ENCODE measurements at places on chromosomes 2 and 18. TPM values are rescaled to one million over a fixed set of nuclear protein-coding genes. Genes with fewer than 3 reads are reported as not detected.

The EEF1B2 gene
- 1,052 TPM for total RNA-seq

The LYPD6 gene
- total RNA-seq = 0.07 TPM

The VWA3B gene
- not detected for total RNA-seq

The CYS1 gene
- total RNA-seq = 1.4 TPM

The CARF gene
- total RNA-seq = 0.88 TPM

The MGAT4A gene
- 1.6 TPM for total RNA-seq

The ERFE gene
- total RNA-seq = 7.8 TPM

The IWS1 gene
- total RNA-seq = 41.1 TPM

The IL36G gene
- not detected for total RNA-seq

The SERPINB12 gene
- not detected for total RNA-seq

The ADCYAP1 gene
- total RNA-seq = not detected
